ENCODE measurements at places on chromosomes 12 and 14. TPM values are rescaled to one million over a fixed set of nuclear protein-coding genes. Genes with fewer than 3 reads are reported as not detected.

DNA sequence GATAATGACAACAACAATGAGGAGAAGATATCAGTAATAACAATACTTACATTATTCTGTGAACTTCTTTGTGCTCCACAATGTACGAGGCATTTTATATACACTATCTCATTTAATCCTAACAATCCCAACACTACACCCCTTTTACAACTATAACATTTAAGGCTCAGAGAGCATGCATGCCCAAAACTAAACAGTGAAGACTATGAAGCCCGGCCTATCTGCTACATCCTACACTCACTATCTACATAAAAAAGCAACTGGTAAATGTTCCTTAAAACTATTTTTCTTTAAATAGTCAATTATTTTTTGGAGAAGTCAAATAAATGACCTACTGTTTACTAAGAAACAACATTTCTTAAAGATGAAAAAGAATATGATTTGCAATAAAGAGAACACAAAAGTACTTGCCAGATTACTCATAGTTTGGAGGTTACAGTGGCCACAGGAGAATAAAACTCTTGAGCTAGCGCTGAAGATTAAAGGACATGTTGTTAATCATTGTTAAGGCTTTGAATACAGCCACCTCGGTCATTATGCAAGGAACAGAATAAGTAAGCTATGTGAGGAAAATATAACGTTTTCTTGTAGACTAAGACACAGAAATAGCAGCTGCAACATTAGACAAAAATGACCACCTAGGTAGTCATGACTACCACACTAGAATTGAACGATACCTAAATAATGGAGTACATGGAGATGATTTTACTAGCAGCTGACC, 56.7 kb downstream of the EPS8 start:
- no peak for DNase-seq

GRCh38 chr12:111846016-111846415, 4.0 kb downstream of the MAPKAPK5 start:
- no peak for DNase-seq

- no peak for DNase-seq
Measured at GRCh38 chr14:24280797-24281460, 9.5 kb upstream of the RABGGTA start.

OTX2 gene
- total RNA-seq, result not detected
